Breast epithelium (tissue), 4 donors: ENCODE measurements at places on chromosomes 7 and 10. TPM values are rescaled to one million over a fixed set of nuclear protein-coding genes. Genes with fewer than 3 reads are reported as not detected.
A peak's percentile ranks its signal among the peaks of the same experiment; 100 is the strongest.

GRCh38 chr10:114845978-114846693 is 24.6 kb downstream of the FHIP2A start:
- no peak for DNase-seq

- no peak for DNase-seq
Measured at GRCh38 chr7:99843808-99844207, 16.0 kb downstream of the CYP3A43 start.

GRCh38 chr10:86899670-86900276 is 57.6 kb downstream of the MMRN2 start:
- DNase-seq, result peak; percentile 65

DNA sequence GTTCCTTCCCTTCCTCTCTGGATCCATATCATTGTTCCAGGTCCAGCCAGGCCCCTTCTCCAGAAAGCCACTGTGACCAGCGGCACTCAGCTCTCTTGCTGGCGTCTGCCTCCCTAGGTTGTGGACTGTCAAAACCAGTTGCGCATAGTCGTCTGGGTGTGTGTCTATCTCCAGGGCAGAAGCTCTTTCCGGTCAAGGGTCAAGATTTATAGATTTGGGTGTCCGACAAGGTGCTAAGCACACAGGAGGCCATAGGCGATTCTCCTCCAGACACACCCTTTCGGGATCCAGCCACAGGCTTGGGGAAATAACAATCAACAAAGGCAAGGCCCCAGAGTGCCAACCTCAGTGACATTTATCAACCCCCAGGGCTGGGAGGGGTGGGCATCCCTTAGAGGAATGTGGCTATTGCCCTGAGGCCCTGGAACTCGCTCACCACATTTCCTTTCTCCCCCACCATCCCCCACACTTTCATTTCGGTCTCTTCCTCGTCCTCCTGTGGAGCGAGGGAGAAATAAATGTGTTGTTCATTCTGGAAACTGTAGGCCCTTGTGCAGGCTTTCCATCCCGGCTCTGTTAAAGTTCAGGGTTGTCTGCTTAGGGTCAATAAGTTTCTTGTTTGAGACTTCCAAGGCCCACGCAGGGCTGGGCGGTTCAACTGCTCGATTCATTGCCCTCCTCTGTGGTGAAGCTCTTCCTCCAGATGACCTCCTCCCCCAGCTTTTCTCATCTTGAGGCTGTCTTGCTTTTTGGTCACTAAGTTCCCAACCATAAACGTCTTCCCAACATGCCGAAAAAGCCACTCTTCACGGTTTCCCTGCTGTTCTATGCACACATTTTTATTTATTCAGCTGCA is 57.9 kb downstream of the AFAP1L2 start:
- DNase-seq, result no peak

DNA sequence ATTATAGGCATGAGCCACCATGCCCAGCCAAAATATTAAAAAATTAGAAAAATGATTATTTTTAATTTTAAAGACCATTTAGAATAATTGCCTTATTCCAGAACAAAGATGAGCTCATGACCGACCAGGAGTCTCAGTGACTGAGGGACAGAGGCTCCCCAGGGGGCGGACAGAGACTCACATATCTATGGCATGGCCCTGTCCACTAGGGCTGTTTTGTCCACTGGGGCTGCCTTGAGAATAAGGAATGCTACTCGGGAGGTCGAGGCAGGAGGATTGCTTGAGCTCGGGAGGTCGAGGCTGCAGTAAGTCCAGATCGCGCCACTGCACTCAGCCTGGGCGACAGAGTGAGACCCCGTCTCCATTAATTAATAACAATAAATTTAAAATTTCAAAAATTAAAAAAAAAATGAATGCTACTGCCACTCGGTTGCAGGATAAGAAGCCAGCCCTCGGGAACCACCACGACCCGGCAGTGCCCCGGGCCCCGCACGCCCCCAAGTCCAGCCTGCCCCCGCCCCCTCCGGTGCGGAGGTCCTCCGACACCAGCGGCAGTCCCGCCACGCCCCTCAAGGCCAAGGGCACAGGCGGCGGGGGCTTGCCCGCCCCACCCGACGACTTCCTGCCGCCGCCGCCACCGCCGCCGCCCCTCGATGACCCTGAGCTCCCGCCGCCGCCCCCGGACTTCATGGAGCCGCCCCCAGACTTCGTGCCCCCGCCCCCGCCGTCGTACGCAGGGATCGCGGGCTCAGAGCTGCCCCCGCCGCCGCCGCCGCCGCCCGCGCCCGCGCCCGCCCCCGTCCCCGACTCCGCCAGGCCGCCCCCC is 128.6 kb downstream of the APBB1IP start:
- no peak for DNase-seq

DNA sequence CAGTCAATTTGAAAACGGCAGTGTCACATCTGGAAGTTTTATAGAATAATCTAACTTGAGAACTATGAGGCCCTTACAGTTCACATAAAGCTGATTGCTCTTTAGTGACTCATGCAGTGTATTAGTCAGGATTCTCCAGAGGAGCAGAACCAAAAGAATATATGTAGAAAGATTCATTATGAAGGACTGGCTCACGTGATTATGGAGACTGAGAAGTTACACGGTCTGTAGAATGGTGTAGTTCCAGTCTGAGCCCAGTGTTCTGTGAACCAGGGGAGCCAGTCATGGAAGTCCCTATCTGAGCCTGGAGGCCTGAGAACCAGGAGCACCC is 21.5 kb downstream of the RBM33 start:
- DNase-seq, result no peak

DNA sequence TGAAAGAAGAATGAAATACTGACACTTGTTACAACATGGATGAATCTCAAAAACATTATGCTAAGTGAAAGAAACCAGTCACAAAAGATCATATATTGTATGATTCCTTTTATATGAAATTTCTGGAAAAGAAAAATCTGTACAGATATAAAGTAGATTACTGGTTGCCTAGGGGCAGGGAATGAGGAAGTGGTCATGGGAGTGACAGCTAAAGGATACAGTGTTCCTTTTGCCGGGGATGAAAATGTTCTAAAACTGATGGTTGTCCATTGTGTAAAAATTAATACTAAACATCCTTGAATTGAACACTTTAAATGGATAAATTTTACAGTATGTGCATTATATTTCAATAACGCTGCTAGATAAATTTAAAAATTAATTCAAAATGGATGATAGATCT is 25.1 kb downstream of the ALOX5 start:
- DNase-seq, result no peak

DNA sequence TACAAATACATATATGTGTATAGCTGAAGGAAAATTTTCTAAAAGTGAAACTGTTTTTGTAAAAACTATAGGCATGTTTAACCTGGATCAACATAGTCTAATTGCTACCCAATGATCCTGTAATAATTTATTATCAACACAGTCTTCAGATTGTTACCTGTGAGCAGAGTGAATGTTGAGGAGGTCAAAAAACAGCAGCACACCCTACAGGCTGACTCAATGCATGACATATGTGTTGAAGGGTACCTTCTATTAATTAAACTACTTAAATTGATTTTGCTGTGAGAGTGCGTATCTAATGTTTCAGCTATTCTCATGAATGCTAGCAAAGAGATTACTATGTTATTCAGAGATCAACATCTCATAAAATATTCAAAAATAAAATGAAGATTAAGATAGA is 411.4 kb downstream of the TNS3 start:
- no peak for DNase-seq

- DNase-seq, result no peak
Measured at GRCh38 chr10:32244421-32245207, 102.3 kb downstream of the EPC1 start.

DNA sequence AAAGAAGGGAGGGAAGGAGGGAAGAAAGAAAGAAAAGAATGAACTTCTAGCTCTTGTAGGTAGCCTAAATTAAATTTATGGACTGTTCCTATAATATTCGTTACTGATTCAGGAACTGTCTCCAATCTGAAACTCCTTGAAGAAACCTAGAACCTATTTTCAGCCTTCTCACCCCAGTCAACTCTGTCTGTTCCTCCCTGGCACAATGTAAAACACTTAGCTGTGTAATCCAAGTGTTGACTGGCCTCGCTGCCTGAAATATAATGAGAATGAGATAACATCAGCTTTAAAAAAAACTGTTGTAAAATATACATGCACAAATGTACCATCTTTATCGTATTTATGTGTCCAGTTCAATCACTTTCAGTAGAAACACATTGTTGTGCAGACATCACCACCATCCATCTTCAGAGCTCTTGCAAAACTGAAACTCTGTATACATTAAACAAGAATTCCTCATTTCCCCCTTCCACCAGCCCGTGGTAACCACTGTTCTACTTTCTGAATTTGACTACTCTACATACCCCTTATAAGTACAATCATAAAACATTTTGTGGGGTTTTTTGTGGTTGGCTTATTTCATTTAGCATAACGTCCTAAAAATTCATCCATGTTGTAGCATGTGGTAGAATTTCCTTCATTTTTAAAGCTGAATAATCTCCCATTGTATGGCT is 6.3 kb upstream of the C7orf33 start:
- no peak for DNase-seq

DNA sequence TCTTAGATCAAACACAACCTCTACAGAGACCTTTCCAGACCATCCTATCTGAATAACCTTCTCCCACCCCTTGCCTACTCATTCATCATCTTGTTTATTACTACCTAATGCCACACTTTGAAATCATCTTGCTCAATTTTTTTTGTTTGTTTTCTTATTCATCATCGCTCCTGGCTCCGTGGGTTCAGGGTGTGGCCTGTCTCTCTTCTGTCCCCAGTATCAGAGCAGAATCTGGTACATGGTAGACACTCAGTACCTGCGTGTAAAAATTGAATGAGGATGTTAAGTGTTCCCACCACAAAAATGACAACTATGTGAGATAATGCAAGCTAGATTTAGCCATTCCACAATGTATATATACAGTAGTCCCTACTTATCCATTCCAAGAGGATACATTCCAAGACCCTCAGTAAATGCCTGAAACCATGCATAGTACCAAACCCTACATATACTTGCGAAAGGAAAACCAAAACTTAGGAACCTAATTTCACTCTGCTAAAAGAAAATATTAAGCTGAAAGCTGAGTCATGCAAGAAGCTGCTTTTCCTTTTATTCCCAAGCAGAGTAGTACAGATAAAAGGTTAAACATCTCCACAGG is 72.1 kb upstream of the SEC61G start:
- DNase-seq, result no peak

DNA sequence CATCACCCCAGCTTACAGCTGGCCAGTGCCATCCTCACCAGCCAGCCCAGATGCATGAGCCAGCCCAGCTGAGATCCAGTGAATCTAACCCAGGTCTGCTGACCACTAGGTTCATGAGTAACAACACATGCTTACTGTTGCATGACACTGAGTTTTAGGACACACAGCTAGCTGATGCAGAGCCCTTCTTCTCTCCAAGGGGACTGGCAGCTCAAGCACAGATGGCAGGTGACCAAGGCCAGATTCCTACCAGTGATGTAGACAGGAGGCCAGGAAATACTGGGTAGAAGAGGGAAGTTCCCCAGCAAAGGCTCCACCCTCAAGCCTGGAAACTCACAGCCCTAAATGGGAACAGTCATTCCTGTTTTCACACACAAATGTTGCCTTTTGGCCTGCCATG is 236.6 kb downstream of the GRID1 start:
- no peak for DNase-seq

DNA sequence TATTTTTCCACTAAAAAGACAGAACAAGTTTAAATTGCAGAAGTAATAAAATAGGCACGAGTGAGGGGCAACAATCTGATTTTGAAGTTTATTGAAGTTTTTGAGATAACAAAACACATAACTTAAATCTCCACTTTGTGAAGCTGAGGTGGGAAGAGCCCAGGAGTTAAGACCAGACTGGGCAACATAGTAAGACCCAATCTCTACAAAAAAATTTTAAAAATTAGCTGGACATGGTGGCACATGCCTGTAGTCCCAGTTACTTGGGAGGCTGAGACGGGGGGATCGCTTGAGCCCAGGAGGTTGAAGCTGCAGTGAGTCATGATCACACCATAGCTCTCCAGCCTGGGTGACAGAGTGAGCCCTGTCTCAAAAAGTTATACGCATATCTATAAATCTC is 11.2 kb downstream of the UPF2 start:
- no peak for DNase-seq

DNA sequence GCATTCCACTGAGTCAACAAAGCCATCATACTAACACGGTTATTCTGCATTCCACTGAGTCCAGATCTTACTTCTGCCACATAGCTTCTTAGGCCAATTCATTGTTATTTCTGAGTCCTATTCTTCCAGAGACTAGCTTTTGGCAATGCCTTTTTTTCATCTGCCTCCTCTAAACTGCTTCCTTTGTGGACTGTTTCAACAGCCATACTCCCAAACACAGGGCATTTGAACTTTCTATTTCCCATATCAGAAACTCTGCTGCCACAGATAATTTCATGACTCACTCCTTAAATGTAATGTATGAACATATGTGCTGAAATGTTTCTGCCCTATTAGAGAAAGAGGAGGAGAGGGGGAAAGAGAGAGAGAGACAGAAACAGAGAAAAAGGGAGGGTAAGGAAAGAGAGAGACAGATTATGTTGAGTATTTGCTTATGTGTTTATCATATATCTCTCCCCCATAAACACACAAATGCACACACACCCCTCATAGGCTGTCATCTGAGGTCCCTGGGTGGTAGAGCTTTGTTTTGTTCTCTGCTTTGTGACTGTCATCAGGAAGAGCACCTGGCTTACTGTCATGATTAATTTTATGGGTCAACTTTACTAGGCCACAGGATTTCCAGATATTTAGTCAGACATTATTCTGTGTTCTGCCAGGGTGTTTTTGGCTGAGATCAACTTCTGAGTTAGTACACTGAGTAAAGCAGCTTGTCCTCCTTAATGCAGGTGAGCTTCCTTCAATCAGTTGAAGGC is 308.0 kb upstream of the KCND2 start:
- no peak for DNase-seq

GRCh38 chr10:102629661-102630614 is 14.3 kb upstream of the TRIM8 start:
- no peak for DNase-seq

DNA sequence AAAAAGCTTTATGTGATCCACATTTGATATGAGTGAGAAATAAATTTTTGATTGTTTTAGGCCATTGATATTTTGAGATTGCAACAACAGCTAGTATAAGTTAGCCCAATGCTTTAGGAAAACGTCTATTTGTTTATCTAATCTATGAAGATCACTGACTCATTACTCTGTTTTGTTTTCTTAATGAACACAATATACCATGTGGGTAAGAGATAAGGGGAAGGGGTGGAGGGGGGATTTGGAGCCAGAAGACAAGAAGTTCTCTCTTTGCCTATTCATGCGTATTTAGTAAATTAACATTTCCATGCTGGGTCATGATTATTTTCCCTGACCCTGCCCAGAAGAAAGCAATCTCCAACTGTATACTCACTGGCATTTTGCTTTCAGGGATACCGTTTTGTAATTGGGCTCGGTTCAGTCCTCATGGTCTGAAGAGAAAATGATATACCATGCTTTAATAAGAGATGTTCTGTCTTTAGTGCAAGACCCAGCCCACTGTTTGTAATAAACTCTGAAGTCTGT is 359.5 kb upstream of the NPSR1 start:
- no peak for DNase-seq

The SPACDR gene
- total RNA-seq, result not detected

The CABCOCO1 gene
- total RNA-seq, result 0.16 TPM

The RPEL1 gene
- not detected for total RNA-seq

The LRRC17 gene
- total RNA-seq, result 8.2 TPM

The TMEM270 gene
- total RNA-seq, result not detected

The STMP1 gene
- total RNA-seq, result 13.9 TPM
